ENCODE measurements at places on chromosomes 12 and 14.

- no peak for DNase-seq
Observed at GRCh38 chr12:532908-533565, 73.3 kb downstream of the B4GALNT3 start.

- DNase-seq: no peak
Observed at GRCh38 chr12:80829767-80830166, 108.0 kb downstream of the LIN7A start.

- no peak for DNase-seq
Observed at GRCh38 chr12:119601877-119602733, 8.5 kb downstream of the TMEM233 start.

DNA sequence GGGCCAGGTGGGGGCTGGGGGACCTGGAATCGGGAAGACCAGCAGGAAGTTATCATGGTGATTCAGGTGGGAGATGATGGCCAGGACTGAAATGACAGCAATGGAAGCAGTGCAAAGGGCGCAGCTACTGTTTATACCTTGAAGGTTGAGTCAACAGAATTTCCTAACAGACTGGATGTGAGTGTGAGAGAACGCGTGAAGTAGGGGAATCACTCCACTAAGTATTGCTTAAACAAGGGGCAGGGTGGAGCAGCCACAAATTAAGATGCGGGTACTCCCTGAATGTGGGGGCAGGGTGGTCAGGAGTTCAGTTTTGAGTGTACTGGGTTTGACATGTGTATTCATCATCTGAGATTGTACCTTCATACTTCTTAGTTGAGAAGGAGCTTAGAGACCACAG, 45.1 kb downstream of the MYF5 start:
- no peak for DNase-seq

GRCh38 chr12:51517800-51518199, 73.2 kb upstream of the SCN8A start:
- DNase-seq: peak; percentile 35

DNA sequence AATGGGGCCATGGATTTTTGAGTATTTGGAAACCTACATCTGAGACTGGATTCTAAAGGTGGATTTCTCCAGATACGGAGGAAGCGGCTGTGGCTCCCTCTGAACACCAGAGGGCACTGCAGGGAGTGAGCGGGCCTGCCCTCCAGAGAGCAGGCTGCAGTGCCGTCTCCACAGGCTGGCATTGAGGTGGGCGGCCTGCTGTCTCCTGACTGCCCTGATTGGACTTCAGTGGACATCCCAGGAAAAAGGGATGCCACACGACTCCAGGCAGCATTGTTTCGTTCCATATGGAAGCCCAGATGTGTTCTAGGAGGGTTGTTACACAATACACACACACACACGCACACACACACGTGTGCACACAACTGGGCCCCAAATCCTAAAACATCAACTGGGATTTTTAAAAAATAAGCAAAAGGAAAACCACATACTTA, 20.9 kb upstream of the ANO2 start:
- peak; percentile 84 for DNase-seq

GRCh38 chr12:92431146-92431545, 271.6 kb upstream of the PLEKHG7 start:
- no peak for DNase-seq

- DNase-seq: no peak
Observed at GRCh38 chr12:82754856-82755255, 68.2 kb downstream of the TMTC2 start.

GRCh38 chr12:4478933-4479332, 33.3 kb upstream of the FGF6 start:
- DNase-seq: no peak

DNA sequence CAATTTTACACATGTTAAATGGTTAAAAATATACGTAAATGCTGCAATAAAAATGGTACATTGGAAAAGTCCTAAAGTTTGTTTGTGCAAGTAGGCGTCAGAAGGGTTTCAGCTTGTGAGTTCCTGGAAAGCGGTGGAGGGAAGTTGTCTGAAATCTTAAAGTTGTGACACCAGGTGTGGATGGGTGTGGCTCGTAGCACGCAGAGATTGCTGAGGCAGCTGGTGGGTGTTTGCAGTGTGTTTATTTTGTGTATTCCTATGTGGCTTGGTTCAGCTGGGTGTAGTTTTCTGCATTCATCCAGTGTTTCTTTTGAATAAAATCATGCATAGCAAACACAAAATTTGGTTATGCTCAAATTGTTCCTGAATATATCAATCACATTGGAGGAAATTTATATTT, 136.8 kb upstream of the TBX3 start:
- DNase-seq: no peak

DNA sequence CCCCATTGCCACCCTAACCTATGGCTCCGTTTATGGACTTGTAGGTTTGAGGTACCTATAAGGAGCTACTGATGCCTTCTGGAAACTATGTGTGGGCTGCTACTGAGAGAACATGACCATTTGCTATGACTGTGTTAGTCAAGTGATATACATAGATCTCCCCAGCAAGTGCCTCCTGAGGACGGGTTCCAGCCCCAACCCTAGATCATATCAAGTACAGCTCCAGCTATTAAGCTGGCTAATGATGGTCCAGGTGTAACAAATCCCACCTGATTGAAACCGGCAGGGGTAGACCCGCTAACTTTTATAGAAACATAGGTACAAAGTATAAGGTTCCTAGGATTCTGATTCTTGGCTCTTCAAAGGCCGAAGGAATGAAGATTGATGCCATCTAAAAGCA, 23.7 kb downstream of the NINJ2 start:
- no peak for DNase-seq

- no peak for DNase-seq
Observed at GRCh38 chr12:108928695-108929094, 48.8 kb downstream of the DAO start.

DNA sequence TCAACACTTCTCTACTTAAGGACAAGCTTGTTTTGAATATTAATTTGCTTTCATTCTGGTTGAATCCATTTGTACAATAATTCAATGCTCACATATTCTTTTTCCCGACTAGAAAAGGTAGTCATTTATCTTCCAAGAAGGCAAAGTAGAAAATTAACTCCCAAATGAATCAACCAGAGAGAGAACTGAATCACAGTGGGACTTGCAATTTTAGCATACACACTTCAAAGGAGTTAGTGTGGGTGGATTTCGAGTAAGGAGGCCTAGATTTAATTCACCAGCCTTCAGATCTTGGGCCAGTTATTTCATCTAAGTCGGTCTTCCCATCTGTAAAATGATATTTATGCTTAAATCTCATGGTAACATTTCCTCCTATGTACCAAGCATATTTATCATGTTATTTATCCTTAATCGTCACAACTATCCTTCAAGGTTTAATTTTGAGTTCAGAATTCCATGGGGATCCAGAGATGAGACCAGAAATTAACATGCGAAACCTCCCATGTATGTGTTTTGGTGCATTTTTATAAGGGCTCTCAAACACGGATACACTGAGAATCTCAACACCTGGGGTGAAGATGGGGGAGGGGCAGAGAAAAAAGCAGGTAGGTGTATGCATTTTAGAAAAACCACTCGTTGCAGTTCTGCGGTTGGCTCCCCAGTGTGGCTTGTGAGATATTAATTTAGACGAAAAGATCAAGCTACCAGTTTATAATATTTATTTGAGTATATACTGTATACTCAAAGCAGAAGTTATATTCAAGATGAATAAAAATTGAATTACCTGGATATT, 38.9 kb upstream of the IL22 start:
- DNase-seq: no peak

DNA sequence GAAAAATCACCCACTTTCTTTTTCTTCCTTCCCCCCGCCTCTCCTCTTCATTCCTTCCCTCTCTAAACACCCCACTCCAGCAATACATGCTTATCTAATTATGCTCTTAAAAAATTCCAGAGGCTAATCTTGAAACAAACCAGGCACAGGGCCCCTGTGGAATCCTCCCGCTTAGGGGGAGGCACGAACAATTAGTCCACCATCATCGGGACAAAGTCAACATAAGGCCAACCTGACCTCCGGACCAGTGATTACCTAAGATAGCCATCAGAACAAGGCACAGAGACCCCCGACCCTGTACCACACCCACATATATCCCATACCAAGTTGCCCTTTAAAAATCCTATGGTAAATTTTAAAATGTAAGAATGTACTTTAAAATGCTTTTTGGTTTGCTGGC, 47.1 kb downstream of the KIF21A start:
- no peak for DNase-seq

- no peak for DNase-seq
Observed at GRCh38 chr14:51071857-51072256, 23.0 kb downstream of the TRIM9 start.

- DNase-seq: peak; percentile 75
Observed at GRCh38 chr14:20723488-20723887, 22.2 kb upstream of the EDDM3A start.

DNA sequence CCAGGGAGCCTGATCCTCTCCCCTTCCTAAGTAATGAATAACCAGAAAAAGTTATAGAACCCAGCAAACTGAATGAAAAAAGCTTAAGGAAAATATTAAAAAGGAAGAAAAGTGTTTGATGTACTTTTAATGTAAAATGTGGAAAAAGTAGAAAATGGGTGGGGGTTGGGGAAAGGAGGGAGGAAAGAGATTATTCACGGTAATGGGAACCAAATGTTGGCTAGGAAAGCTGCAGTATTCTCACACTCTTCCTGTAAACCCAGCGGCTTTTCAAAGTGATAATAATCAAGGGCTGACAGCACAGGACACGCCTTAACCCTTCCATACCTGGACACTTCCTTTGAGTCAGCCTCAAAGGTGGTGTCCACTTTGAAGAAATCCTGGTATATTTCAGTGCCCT, 139.2 kb downstream of the TGFB3 start:
- no peak for DNase-seq

DNA sequence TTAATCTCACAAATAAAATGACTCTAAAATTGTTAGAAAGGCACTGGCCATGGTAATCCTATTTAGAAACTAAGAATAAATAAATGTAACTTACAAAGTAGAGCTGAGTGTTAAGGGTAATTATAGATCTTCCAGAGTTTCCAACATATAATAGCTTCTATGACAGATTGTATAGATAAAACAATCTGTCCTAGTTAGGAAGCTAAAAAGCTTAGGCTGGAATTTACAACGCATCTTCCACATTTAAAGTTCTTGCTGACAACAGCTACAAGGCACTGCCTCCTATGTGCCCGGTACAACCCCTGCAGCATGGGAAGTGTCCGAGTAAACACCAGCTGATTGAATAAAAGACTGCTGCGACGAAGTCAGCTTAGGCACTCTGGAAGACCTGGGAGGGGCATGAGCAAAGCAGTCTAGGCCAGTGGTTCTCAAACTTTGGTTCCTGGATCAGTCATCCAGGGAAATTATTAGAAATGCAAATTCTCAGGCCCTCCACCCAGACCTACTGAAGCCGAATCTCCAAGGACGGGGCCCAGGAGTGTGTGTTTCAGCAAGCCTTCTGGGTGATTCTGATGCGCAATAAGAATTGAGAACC, 635.6 kb upstream of the TBX3 start:
- no peak for DNase-seq

GRCh38 chr12:62248873-62249272, 11.3 kb upstream of the USP15 start:
- DNase-seq: no peak

Data from iPS-NIHi11 (cell line).